Epithelial cell of proximal tubule (primary cell): ENCODE measurements at places on chromosomes 7 and 10. TPM values are rescaled to one million over a fixed set of nuclear protein-coding genes. Genes with fewer than 3 reads are reported as not detected.
A peak's percentile ranks its signal among the peaks of the same experiment; 100 is the strongest.

GRCh38 chr7:27842851-27843250, 102.9 kb downstream of the TAX1BP1 start:
- DNase-seq, result no peak

- no peak for DNase-seq
Measured at GRCh38 chr10:63700631-63701156, 179.5 kb downstream of the REEP3 start.

GRCh38 chr7:16916738-16917137, 35.0 kb upstream of the AGR3 start:
- no peak for DNase-seq

Gene NPTX2
- 0.07 and 0.40 TPM in 2 replicates for total RNA-seq

DNA sequence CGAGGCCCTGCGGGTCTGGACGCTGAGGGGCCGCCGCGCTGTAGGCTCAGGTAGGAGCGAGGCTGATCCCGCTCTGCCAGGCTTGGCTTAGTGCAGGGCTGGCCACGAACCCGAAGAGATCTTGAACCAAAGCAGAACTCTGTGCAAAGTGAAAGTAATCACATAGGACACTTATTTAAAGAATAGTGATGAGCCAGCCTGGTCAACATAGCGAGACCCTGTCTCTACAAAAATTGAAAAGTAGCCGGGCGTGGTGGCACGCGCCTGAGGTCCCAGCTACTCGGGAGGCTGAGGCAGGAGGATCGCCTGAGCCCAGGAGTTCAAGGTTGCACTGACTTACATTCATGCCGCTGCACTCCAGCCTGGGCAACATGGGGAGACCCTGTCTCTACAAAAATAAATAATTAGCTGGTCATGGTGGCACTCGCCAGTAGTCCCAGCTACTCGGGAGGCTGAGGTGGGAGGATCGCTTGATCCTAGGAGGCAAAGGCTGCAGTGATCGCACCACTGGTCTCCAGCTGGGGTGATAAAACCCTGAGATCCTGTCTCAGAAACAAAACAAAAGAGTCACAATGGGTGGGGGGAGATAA, 541 bp downstream of the ZSCAN25 start:
- DNase-seq, result no peak

DNA sequence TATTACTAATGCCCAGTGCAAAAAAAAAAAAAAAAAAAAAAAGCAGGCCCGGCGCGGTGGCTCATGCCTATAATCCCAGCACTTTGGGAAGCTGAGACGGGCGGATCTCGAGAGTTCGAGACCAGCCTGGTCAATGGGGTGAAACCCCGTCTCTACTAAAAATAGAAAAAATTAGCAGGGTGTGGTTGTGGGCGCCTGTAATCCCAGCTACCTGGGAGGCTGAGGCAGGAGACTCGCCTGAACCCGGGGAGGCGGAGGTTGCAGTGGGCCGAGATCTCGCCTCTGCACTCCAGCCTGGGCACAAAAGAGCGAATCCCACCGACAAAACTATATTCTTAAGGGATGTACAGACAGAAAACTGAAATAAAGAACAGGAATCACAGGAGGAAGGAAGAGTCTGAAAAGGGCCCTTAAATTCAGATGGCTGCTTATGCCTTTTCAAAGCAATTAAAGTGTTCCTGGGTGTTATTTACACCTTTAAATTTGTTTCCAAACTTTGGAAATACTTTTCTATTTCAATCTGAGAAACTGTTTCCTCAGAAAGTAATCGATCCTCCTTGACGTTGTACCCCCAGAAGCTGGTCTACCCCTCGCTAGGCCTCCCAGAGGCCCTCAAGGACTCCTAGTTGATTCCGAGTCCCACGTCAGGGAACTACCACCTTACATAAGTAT, 2.0 kb upstream of the KMT2E start:
- no peak for DNase-seq

- no peak for DNase-seq
Measured at GRCh38 chr7:81383846-81384245, 386.0 kb downstream of the HGF start.

Gene C10orf143
- 0.22 and 4.7 TPM in 2 replicates for total RNA-seq

GRCh38 chr7:47046949-47047348, 535.0 kb downstream of the TNS3 start:
- DNase-seq, result no peak

Gene VWDE
- 0.12 and 0.29 TPM in 2 replicates for total RNA-seq

- no peak for DNase-seq
Measured at GRCh38 chr7:23247603-23248335, 1.2 kb downstream of the GPNMB start.

Gene CPED1
- 0.80 and 2.1 TPM in 2 replicates for total RNA-seq

GRCh38 chr10:76937181-76937600, 700.4 kb downstream of the KCNMA1 start:
- no peak for DNase-seq

Gene CCDC3
- total RNA-seq, result 0.14 and 0.40 TPM in 2 replicates

- DNase-seq, result no peak
Measured at GRCh38 chr10:60873758-60874157, 70.2 kb downstream of the RHOBTB1 start.

Gene TMEM176A
- total RNA-seq, result 12.4 TPM in 1 of 2 replicates, not detected in the other

DNA sequence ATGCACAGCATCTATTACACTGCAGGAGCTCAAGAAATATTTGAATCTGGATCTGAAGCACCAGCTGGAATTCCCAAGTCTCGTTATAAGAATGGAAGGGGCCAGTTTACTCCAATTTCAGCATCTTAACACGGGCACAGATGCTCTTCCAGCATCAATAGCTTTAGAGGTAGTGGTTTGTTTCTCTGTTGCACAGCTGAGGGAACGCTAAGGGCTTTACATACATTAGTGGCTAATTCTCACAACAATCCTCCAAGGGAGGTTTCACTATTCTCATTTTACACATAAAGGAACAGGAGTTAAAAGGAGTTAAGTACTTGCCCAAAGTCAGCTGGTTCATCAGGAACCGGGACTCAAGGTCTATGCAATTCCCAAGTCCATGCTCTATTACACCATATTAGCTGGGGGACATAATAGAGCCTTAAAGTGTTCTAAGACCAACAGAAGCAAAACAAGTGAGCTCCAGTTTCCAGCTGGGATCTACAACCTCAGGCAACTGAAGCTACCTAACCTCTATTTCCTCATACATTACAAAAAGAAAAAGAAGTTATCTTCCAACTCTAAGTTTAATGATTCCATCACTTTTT, 9.9 kb downstream of the XPNPEP1 start:
- DNase-seq, result no peak

- DNase-seq, result no peak
Measured at GRCh38 chr7:66921396-66921917, 432 bp downstream of the TMEM248 start.

DNA sequence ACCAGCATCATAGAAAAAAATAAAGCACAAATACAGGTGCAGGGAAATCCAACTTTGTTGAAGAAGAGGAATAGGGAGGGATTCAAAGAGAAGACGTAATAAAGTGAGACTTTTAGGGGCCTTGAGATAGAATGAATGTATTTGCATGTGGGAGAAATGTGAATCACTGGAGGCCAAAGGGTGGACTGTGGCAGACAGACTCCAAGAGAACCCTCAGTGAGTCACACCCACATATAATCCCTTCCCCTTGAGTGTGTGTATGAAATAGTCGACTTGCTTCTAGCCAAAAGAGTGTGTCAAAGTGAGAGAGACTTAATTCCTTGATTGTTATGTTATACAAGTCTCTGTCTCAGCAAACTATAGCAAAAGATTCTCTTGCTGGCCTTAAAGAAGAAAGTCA, 101.3 kb upstream of the GHITM start:
- DNase-seq, result no peak

Gene SPAG6
- total RNA-seq, result 0.07 TPM in 1 of 2 replicates, not detected in the other

Gene INA
- total RNA-seq, result 6.5 and 18.4 TPM in 2 replicates

Gene MCMBP
- 58.9 and 90.3 TPM in 2 replicates for total RNA-seq

- no peak for DNase-seq
Measured at GRCh38 chr10:117462424-117462792, 80.1 kb upstream of the EMX2 start.

DNA sequence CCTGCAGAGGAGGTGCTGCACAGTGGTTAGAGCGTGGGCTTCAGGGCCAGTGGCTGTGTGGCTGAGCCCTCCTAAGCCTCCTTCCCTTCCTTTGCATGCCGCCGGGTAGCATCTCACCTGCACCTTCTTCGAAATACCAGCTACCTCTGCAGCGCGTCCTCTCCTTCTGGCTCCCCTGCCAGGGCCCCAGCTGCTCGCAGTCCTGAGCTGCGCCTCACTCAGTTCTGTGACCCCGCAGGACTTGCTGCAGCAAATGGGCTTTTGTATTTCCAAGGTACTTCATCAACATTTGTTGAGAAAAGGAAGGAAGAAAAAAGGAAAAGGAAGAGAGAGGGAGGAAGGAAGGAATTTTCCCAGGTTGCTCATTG, 146.7 kb upstream of the PRR15 start:
- no peak for DNase-seq

Gene ABCC2
- total RNA-seq, result 0.17 and 1.2 TPM in 2 replicates

GRCh38 chr7:137579913-137580640, 236.5 kb upstream of the PTN start:
- DNase-seq, result peak; percentile 29

- DNase-seq, result peak; percentile 82
Measured at GRCh38 chr10:96614515-96614914, 27.7 kb upstream of the TM9SF3 start.

- no peak for DNase-seq
Measured at GRCh38 chr7:77235276-77235675, 35.7 kb upstream of the FGL2 start.

DNA sequence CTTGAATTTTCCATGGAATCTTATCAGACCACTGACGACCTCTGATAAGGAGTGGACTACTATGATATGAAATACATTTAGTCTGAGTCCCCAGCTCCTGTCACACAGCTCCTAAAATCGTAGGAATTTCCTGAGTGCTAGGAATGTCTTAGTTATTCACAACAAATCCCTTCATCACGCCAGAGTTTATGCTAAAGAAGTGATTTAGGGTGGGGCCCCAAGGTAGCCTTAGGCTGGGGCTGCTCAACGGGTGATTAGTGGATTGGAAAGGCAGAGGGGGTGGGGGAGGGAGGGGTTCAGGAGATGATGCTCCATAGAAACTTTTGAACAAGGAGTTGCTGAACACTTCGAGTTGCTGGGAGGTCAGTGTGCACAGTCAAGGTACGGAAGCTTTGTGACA, 7.0 kb upstream of the TET1 start:
- DNase-seq, result no peak

Gene FZD8
- 8.2 and 13.4 TPM in 2 replicates for total RNA-seq
